ENCODE measurements at places on chromosomes 16 and 17.

DNA sequence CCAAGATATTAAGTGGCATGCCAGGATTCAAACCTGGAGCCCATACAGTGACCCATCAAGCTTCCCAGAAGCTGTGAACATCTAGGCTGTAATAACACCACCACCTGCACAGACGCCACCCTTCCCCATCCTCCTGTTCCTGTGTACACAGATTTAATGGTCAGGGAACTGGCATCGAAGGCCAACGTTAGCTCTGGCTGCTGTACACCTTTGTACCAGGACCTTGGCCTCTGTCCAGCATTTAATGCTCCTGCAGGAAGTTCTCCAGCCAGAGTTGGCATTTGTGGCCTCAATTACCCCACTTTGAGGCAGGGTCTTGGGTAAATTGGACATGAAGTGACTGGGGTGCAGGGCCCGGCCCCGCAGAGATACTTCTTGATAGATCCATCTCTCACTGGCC is 49.3 kb downstream of the SCNN1B start:
- DNase-seq, result peak; percentile 34

DNA sequence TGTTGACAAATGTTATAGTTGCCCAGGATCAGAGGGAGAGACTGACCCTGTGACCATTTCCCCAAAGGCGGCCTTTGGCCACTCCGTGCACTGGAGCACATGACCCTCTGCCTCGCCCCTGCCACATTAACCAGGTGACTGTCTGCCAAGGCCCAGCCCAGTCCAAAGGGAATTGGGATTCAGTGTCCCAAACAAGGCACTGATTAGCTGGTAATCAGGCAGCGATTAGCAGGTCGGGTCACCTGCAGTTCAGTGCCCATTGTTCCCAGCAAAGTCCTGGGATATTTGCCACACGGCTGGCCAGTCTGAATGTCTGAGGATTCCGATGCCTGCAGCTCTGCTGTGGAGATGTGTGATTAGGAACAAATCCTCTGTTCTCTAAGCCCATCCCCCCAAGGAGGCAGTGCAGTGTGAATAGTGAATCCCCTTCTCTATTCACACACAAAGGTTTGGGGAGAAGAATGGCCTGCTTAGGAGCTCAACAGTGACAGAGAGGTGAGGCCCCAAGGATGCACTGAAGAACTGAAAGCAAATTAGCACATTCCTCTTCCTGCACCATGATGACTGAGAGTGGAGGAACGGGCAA is 123.1 kb upstream of the MAF start:
- DNase-seq, result no peak

- no peak for DNase-seq
Observed at GRCh38 chr17:31494259-31495021, 103.0 kb downstream of the RAB11FIP4 start.

- no peak for DNase-seq
Observed at GRCh38 chr16:724188-725040, 1.8 kb downstream of the CCDC78 start.

GRCh38 chr17:12977008-12977751 is 40.6 kb downstream of the ELAC2 start:
- DNase-seq, result no peak

- DNase-seq, result no peak
Observed at GRCh38 chr16:25888868-25889267, 197.1 kb downstream of the HS3ST4 start.

DNA sequence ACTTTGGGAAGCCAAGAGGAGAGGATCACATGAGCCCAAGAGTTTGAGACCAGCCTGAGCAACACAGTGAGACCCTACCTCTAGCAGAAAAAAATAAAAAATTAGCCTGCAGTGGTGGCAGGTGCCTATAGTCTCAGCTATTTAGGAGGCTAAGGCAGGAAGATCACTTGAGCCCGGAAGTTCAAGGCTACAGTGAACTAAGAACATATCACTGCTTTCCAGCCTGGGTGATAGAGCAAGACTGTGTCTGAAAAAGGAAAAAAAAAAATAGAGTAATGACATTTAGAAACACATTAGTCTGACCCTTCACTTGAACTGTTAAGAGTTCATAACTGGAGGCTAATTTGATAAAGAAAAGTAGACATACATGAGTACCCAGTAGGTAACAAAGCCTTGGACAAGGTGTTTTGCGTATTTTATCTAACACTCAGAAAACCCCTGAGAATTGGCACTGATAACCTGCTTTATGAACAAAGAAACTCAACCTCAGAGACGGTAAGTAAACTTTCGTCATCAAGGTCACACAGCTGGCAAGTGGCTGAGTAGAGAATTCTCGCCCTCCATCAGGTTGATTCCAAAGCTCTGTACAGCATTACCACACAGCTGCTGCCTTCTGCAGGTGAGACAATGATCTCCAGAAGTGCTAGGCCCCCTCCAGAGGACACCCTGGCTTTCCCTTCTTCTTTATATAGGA is 101.1 kb downstream of the SMG6 start:
- no peak for DNase-seq

DNA sequence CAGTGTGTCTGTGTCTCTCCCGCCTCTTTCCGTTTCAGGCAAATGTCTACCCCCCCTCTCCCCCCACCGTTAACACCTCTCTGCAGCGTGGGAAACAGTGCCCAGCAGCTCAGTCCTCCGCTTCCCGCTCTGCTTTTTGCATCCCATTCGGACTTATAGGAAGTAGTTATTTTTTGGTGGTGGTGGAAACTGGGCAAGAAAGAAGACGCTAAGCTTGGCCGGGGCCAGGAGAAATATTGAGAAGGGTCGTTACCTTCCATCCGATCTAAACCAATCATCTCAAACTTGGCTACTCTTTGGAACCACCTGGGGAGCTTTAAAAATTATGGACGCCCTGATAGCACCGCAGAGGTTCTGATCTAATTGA is 499 bp upstream of the HLF start:
- DNase-seq, result no peak
